HuH-7.5 (cell line): ENCODE measurements at places on chromosomes 7 and 10.

DNA sequence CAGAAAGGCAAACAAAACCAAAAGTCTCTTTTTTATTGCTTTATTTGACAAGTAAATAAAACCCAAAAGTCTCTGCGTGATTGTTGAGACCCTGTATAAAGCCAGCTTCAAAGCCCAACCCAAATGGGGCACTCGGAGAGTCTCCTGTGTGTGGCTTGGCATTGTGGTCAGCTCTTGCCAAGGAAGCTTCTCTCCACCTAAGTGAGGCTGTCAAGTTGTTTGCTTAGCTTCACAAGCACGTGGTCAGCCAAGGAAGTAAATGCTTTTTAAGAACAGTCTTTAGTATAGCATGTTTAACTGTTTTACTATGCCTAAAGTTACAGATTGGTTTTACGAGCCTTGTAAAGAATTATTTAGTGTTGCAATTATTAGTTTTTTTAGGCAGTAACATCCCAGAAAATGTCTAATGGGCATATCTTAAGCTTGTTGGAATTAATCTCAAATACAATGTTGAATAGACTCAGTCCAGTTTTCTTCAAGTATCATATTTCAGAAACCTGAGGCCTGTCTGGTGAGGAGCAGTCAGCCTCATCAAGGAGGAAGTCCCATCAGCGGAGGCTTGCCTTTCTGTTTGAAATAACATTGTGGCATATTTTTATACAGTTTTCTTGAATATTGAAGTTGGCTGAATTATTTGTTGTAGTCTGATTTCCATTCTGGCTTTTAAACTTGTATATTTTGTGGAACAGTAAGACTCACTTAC lies 144.3 kb downstream of the ANKRD30A start:
- no peak for DNase-seq

GRCh38 chr7:142636751-142637150 lies 112.5 kb upstream of the PRSS1 start:
- no peak for DNase-seq

GRCh38 chr10:121490871-121491519 lies 107.2 kb downstream of the FGFR2 start:
- DNase-seq, result no peak

- DNase-seq, result no peak
Observed at GRCh38 chr7:43520201-43520600, 62.7 kb upstream of the STK17A start.

- no peak for DNase-seq
Observed at GRCh38 chr7:79055722-79056415, 397.6 kb downstream of the MAGI2 start.

- DNase-seq, result no peak
Observed at GRCh38 chr7:84535580-84536270, 341.1 kb upstream of the SEMA3A start.

- DNase-seq, result no peak
Observed at GRCh38 chr7:30087371-30087770, 47.4 kb upstream of the MTURN start.

- no peak for DNase-seq
Observed at GRCh38 chr10:128110339-128110738, 15.9 kb downstream of the MKI67 start.

DNA sequence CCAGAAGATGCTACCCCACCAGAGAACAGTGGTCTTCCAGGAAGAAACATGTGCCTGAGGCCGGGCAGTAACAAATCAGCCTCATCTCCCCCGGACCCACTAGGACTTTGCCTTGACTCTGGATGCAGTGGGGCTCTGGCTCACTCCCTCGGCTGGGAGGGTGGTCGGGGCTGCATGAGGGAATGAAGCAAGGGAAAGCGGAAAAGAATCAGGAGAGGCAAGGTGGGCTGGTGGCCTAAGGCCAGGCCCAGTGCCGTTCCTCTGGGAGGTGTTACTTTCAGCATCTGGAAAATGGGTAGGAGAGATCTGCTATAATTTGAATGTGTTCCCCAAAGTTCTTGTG lies 51.8 kb downstream of the CLEC2L start:
- DNase-seq, result no peak

- DNase-seq, result no peak
Observed at GRCh38 chr10:121616291-121616690, 18.0 kb upstream of the FGFR2 start.
